ENCODE measurements at places on chromosomes 3 and 15. TPM values are rescaled to one million over a fixed set of nuclear protein-coding genes. Genes with fewer than 3 reads are reported as not detected.

Gene ZNF592
- total RNA-seq = 21.6 TPM

Gene SMCO1
- not detected for total RNA-seq

Gene DNAJC19
- 38.1 TPM for total RNA-seq

Gene PLA1A
- 1.7 TPM for total RNA-seq

Gene UNC45A
- total RNA-seq = 62.1 TPM

Gene FETUB
- total RNA-seq = 3.7 TPM

Gene RBM15B
- total RNA-seq = 20.6 TPM

Gene CCR5
- 3.9 TPM for total RNA-seq

Gene APH1B
- 22.8 TPM for total RNA-seq

Gene KIF15
- 2.2 TPM for total RNA-seq

Gene POLQ
- total RNA-seq = 2.5 TPM

Gene ZNF660
- 0.98 TPM for total RNA-seq

Gene OSBPL10
- 33.9 TPM for total RNA-seq

Gene EFHB
- 0.49 TPM for total RNA-seq

Gene ATP8B4
- total RNA-seq = 9.8 TPM

Gene SLC25A38
- 20.6 TPM for total RNA-seq

Gene LSMEM2
- total RNA-seq = not detected

Gene CLPX
- 46.4 TPM for total RNA-seq

Gene CHRFAM7A
- not detected for total RNA-seq

Gene CAPN3
- total RNA-seq = 18.4 TPM

Gene WDR72
- not detected for total RNA-seq

Gene SLC22A13
- not detected for total RNA-seq

Gene DAG1
- 46.7 TPM for total RNA-seq

Gene LXN
- 22.6 TPM for total RNA-seq

Data from vagina (tissue), 2 donors.